Breast epithelium (tissue), 4 donors: ENCODE measurements at places on chromosomes 6 and 20.

DNA sequence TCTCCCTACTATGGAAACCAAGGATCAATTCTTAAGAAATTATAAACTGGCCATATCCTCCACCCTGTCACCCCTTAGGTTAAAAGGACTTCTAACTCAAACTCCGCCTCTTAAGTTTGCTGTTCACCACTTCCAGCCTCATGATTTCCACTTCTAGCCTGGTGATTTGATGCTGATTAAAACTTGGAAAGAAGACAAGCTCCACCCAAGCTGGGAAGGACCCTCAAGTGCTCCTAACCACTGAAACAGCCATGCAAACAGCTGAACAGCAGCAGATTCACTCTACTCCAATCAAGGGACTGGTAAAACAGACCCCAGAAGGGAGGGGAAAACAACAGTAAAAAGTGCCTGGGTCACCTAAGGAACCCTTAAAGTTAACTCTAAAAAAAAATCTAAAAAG, 10.3 kb downstream of the LCA5 start:
- no peak overlapping the region for H3K4me3 ChIP-seq
- no peaks in the 10 kb centered on the region for H3K36me3 ChIP-seq
- H3K4me1 ChIP-seq = no peaks in the 10 kb centered on the region
- no peaks in the 10 kb centered on the region for H3K27me3 ChIP-seq
- DNase-seq = no peak

DNA sequence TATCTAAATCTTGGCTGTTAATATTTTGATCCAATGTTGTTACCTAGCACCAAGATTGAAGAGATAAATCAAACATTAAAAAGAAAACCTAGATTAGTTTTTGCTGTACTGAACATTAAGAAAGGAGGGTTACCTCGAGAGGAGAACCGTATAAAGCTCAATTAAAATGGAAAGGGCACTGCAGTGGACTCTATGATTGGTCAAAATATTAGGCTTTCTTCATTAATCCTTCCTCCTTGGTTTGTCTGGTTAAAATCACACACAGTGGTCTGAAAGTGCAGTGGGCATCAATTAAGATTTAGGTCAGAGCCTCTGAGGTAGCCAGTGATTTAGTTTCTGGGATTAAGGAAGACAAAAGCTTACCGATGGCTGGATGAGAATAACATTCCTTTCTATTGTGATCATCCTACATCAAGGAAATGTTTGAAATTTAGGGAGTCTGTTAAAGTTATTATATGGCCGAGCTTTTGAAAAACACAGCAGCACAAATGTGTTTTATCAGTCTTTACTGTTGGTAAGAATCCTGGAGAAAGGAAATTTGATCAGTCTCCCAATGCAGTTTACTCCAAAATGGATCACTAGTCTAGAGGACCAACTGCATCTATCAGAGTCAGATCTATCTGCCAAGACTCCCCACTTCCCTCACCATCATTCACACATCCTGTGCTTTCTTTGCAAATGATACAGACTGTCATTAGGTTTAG, 134.6 kb upstream of the NEDD9 start:
- no peak overlapping the region for H3K4me3 ChIP-seq
- no peak for DNase-seq
- H3K27me3 ChIP-seq = no peaks in the 10 kb centered on the region

GRCh38 chr6:29734046-29735018, 11.1 kb downstream of the HLA-F start:
- no peaks in the 10 kb centered on the region for H3K27me3 ChIP-seq
- H3K4me3 ChIP-seq = no peak overlapping the region
- DNase-seq = no peak
- H3K36me3 ChIP-seq = no peaks in the 10 kb centered on the region
- no peak overlapping the region for H3K27ac ChIP-seq

DNA sequence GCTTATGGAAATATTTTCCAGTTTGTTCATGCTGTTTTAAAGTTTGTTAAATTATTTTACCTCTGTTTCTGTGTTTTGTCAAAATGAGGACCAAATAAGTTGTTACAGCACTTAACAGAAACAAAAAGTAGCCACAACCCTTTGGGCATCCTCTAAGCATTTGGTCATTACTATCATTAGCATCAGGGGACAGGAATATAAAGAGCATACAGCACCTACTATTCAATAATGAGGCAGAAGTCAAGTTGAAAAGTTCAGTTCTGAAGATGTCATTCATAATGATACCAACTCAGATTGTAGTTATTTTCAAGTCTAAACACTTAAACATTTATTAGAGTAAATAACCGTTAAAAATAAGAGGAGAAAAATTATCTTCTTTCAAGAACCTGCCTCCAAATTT, 862.3 kb upstream of the FLRT3 start:
- no peaks in the 10 kb centered on the region for H3K36me3 ChIP-seq
- no peak overlapping the region for H3K4me3 ChIP-seq
- no peaks in the 10 kb centered on the region for H3K4me1 ChIP-seq

- H3K36me3 ChIP-seq = no peaks in the 10 kb centered on the region
- no peaks in the 10 kb centered on the region for H3K27me3 ChIP-seq
- no peak for DNase-seq
- H3K4me1 ChIP-seq = no peaks in the 10 kb centered on the region
- no peak overlapping the region for H3K4me3 ChIP-seq
Measured at GRCh38 chr6:150208611-150209352, 65.9 kb downstream of the PPP1R14C start.

- no peak for DNase-seq
- no peaks in the 10 kb centered on the region for H3K27me3 ChIP-seq
- H3K4me3 ChIP-seq = no peak overlapping the region
- H3K4me1 ChIP-seq = no peaks in the 10 kb centered on the region
- no peak overlapping the region for H3K27ac ChIP-seq
Measured at GRCh38 chr6:33905071-33905609, 101.3 kb upstream of the MLN start.

DNA sequence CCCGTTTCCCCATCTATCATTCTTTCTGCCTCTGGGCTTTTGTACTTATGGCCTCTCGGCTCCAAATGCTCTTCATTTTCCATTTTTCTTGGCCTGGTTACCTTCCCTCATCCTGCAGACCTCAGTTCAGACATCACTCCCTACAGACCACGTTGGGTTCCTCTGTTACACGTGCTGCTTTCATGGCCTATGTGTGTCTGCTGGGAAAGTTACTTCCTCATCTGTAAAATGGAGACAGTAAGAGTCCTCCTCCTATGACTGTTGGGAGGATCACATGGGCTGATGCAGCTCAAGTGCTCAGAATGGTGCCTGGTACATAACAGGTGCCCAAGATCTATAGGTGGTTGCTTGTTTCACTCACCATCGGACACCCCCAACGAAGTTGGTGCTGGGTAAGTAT, 13.5 kb downstream of the KCNK17 start:
- no peak overlapping the region for H3K27ac ChIP-seq
- H3K4me3 ChIP-seq = no peak overlapping the region
- H3K36me3 ChIP-seq = no peaks in the 10 kb centered on the region
- no peaks in the 10 kb centered on the region for H3K27me3 ChIP-seq
- DNase-seq = no peak

GRCh38 chr6:82072121-82072521, 175.4 kb downstream of the IBTK start:
- DNase-seq = no peak
- H3K4me3 ChIP-seq = no peak overlapping the region
- no peak overlapping the region for H3K27ac ChIP-seq
- H3K4me1 ChIP-seq = no peaks in the 10 kb centered on the region

DNA sequence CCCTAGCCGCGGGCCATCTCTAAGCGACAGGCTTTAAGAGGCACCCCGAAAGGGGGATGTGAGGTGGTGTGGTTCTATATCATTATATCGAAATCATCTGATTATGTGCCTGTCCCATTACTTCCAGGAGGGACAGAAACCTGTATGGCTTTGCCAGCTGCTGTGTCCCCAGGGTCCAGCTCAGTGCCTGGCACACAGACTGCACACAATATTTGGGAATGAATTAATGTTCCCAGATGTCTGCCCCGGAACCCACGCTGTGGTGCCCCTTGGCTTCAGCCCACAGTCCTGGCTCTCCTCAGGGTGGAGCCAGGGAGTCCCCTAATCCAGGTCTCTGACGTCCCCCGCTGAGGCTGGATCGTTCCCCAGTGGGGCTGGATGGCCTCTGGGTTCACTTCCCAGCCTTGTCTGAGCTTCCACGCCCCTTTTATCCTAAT, 8.9 kb upstream of the AHCY start:
- H3K27ac ChIP-seq = no peak overlapping the region
- H3K4me1 ChIP-seq = no peaks in the 10 kb centered on the region
- H3K27me3 ChIP-seq = no peaks in the 10 kb centered on the region
- DNase-seq = no peak

DNA sequence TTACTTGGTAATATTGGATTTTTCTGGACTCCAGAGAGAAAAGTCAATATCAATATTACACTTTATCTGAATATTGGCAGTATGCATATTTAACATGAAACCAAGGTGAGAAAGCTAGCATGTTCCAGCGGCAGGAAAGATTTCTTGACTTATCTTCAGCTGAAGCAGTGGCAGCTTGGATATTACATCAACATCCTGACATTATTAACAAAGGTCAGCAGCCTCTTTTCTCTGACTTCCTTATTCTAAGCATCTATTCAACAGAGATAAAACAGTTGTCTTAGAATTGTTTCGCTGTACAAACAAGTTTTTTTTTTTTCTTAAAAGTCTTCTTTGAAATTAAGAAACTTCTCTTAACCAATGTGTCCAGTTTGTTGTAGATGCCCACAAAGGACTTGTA, 11.8 kb downstream of the DCBLD1 start:
- H3K4me3 ChIP-seq = no peak overlapping the region
- no peak overlapping the region for H3K27ac ChIP-seq
- DNase-seq = no peak
- H3K36me3 ChIP-seq = no peaks in the 10 kb centered on the region

DNA sequence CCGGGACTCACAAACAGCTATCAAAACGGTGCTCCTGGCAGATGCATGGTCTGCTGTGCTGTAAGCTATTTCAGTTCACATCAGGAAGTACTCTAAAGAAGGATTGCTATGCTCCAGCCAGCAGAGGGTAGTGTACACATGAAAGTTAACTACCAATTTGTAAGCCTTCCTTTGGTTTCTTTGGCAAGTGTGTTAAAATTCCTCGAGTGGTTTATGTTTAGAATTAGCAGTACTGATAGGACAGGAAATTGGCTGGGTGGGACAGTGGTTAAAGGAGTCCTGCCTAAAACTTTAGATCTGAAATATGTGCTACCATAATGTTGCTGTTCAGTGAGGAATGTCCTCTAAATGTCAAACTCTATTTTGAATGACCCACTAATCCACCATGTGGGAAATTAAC, 47.4 kb downstream of the TRMT11 start:
- H3K4me1 ChIP-seq = no peaks in the 10 kb centered on the region
- no peaks in the 10 kb centered on the region for H3K36me3 ChIP-seq
- no peaks in the 10 kb centered on the region for H3K27me3 ChIP-seq
- H3K4me3 ChIP-seq = no peak overlapping the region

- H3K4me1 ChIP-seq = no peaks in the 10 kb centered on the region
- H3K27me3 ChIP-seq = no peaks in the 10 kb centered on the region
- no peak for DNase-seq
- no peak overlapping the region for H3K27ac ChIP-seq
- no peaks in the 10 kb centered on the region for H3K36me3 ChIP-seq
Measured at GRCh38 chr6:108251252-108251651, 9.6 kb downstream of the SNX3 start.

DNA sequence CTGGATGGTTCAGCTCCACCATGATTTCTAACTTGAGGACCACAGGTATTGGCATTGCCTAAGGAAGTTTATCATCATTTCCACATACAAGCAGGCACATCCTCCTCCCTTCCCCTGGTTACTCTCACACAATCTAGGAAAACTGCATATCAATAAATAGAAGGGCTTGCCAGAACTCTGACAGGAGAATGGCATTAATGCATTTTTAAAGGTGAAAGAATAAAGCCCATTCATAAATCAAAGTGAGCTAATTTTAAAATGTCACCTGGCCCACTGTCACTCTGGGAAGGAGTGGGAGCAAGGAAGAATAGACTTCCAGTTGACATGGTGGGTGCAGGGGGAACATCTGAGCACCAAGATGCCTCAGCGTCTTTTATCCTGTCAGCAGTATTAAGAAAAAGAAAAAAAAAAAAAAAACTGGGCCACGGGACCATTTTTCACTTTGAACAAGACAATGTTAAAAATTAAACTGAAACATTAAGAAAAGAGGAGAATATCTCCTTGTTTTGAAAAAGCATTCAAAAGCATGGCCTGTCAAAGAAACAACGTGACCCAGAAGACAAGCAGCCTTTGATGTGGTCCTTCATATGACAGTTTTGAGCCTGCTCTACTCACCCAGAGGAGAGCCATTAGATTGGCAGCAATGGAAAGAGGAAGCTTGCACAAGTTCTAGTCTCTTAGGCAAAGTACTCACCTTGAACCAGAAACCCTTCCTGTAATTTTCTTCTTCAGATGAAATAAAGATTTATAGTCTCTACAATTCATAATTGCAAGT, 39.3 kb upstream of the SMLR1 start:
- no peaks in the 10 kb centered on the region for H3K36me3 ChIP-seq
- H3K27me3 ChIP-seq = no peaks in the 10 kb centered on the region
- no peak overlapping the region for H3K4me3 ChIP-seq
- no peak for DNase-seq
- no peak overlapping the region for H3K27ac ChIP-seq

- no peak for DNase-seq
- H3K4me1 ChIP-seq = peaks cover 9% of the 10 kb centered on the region
- H3K27ac ChIP-seq = no peak overlapping the region
- no peaks in the 10 kb centered on the region for H3K36me3 ChIP-seq
- H3K27me3 ChIP-seq = no peaks in the 10 kb centered on the region
- H3K4me3 ChIP-seq = no peak overlapping the region
Measured at GRCh38 chr6:20186981-20187380, 25.3 kb downstream of the MBOAT1 start.

DNA sequence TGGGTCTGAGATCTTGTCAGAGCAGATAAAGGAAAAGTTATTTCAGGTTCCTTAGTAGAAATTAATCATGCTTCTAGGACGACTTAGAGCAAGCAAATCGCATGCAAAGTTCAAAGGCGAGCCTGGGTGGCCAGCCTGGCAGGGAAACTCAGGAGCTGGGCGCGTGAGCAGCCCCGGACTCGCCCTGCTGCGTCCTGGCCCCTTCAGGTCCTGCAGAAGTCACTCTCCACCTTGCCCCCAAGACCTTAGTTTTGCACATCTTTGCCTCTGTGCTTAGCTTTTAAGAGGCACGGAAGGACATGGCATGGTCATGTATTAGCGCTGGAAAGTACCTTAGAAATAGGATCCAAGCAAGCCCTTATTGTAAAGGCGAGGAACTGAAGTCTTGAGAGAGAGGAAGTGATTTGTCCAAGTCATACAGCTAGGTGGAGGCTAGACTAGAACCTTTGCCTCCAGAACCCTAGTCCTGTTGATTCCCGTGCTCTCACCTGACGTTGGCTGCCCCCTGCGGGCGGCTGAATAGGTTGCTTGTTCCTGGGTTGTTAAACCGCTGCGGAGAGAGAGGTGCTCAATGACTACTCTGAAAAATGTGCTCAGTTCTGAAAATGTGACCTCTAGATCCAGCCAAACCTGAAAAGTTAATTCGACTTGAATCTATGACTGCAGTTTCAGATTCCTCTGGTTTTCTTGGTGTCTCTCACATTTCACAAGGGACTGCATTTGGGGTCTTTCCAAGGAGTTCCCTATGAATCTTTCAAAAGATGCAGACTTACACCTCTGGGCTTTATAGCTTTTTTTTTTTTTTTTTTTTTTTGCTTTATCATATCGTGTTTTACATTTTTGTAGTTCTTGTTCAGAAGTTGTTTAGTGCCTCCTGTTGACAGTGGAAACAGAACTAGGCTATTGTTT, 2.7 kb downstream of the MYB start:
- peak; percentile 61 for DNase-seq
- peaks cover 39% of the 10 kb centered on the region for H3K27me3 ChIP-seq
- no peaks in the 10 kb centered on the region for H3K36me3 ChIP-seq
- no peaks in the 10 kb centered on the region for H3K4me1 ChIP-seq
- peak overlapping the region; percentile 53 for H3K4me3 ChIP-seq
- no peak overlapping the region for H3K27ac ChIP-seq
